Thymus (tissue), 14 donors: ENCODE measurements at places on chromosomes 2 and 18.

DNA sequence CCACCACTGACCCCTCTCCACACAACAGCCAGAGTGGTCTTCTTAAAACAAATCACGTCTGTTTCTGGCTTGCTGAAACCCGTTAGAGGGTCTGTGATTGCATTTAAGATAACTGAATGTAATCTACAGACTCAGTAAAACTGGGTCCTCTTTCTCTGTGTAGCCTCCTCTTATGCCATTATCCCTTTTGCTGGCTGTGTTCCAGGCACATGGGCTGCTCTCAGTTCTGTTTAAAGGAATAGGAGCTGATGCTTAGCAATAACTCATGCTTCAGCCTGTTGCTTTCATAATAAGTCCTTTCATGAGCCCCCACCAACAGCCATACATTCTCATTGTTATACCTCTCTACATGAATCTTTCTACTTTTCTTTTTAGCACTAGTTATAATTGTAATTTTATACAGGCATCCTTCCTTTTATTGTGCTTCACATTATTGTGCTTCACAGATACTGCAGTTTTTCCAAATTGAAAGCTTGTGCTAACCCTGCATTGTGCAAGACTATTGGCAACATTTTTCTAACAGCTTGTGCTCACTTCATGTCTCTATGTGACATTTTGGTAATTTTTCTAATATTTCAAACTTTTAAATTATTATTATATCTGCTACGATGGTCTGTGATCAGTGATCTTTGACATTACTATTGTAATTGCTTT lies 782.6 kb downstream of the MBD2 start:
- DNase-seq, result no peak

DNA sequence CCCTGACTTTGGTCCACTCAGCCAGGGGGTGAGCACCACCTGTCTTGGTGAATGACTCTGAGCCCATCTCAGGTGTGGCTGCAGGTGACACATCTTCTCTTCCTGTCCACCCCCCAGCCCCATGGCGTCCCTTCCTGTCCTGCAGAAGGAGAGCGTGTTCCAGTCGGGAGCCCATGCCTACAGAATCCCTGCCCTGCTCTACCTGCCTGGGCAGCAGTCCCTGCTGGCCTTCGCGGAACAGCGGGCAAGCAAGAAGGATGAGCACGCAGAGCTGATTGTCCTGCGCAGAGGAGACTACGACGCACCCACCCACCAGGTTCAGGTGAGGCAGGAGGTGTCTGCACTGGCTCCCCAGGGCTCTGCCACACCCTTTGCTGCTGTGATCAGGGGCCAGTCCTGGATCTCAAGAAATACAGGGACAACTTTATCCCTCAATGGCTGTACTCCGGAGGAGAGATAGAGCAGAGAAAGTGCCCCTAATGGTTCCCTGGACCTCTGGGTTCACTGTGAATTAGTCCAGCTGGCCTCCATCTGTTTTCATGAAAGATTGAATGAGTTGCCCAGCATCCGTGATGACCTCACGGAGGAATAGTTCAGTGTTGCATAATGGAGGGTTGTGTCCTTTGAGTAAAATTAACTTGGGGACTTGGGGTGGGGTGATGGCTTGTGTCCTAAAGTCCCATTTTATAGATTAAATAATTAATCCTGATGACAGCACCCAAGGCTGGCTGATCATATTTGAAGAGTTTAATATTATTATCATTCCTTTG lies at the start of gene NEU2:
Gene NEU2, plus strand, starts transcription at position 122 of the 770 bp plus-strand sequence. Its CDS starts 0 bp downstream, at position 122.
- no peak for DNase-seq

DNA sequence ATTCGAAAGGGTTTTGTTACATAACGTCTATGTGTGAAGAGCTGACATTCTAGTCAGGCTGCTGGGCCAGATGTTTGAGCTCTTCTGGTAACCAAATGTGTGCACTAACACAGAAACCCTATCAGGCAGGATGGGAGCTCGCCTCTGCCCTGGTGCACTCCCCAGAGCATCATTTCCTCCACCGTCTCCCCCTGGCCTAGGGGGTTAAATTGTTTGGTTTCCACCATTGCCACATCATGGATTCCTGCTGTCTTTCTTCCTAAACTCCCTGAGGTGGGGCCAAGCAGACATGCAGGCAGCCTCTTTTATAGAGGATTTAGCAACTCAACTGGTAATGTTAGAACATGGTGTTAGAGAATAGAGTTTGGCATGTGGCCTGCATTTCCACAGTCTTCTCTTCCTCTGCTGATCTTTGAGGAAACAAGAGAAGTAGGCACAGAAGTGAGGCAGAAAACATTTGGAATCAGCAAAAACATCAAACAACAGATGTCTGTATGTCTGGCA lies 87.3 kb downstream of the ANTXR1 start:
- DNase-seq, result no peak

DNA sequence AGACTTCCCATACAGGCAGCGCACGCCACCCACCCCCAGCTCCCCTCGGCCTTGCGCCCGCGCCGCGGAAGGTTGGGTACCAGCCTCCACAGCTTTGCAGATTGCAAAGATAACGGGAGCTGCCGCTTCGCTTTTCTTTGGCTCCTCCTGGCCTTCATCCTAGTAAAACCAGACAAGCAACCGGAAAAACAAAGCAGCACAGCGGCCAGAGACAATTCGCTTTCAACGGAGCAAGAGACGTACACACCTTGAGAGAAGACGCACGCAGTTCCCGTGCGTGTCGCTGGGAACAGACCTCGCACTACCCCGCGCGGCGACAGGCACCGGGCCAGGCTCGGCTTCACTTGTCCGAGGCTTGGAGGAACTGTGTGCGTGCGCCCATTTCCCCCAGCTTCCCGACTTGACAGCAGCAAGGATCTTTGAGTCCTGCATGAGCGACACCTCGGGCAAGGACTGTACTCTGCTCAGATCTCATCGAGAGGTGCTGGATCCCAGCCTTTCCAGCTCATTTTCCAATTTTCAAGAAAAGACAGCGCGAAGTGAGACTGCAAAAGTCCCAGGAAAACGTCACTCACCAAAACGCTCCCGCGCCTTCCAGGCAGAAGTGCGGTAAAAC lies 964 bp downstream of the ZBTB7C start:
- DNase-seq, result peak; percentile 4
